DMS79 treated with DMSO at 0.1 percent for 48 hours (cell line): ENCODE measurements at places on chromosomes 4 and X.

- DNase-seq, result no peak
Measured at GRCh38 chrX:24526616-24527015, 61.5 kb downstream of the PDK3 start.

DNA sequence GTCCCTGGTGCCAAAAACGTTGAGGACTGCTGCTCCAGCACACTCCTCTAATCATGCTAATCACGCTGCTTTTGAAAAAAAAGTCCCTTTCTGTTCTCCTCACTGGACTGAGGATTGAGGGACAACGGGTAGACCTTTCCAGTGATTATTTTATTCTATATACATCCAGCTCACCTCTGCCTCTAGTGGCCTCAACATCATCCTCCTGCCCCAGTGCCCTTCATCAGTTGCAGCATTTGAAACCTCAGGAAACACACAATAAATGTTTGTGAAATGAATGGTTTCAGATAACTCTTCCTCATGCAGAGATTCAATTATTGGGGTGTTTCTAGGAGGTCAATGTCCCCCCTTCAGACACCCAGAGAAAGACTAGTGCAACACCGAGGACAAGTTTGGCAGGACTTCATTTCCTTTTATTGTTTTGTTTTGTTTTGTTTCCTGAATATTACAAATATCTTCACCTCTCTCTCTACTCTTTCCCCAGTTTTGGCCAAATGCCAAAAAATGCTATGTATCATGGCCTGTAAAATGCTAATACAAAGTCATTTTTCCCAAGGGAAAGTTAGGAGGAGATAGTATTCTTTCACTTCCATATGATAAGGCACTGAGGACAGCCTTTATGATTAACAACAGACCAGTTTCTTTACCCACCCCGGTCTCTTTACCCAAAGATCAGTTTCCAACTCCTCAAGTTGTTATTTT, 460.1 kb upstream of the SLIT2 start:
- DNase-seq, result no peak

DNA sequence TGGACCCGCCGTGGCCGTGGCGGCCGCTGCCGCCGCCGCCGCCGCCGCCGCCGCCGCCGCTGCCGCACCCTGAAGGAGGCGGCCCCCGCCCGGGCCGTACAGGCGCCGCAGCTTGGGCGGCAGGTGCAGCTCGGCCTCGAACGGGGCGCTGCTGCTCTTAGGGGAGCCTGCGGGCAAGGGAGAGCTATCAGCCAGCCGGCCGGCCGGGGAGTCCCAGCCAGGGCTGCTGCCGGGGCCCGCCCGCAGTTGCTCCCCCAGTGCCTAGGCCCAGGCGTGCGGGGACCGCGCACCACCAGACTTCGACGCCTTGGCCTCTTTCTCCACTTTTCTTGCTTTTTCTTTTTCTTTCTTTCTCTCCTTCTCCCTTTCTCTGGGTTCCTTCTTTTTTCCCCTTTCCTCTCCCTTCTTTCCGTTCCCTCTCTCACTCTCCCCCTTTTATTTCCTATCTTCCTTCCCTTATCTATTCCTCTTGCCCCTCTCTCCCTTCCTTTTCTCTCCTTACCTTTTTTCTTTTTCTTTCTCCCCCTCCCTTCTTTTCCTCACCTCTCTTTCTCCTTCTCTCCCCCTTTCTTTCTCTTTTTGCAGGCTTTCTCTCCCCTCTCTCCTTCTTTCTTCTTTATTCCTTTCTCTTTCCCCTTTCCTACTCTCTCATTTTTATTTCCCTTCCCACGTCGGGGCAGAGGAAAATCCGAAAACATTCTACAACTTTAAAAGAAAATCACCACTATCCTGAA, 2.0 kb downstream of the ARX start:
- DNase-seq, result no peak

- no peak for DNase-seq
Measured at GRCh38 chrX:41499984-41500383, 52.8 kb downstream of the NYX start.

DNA sequence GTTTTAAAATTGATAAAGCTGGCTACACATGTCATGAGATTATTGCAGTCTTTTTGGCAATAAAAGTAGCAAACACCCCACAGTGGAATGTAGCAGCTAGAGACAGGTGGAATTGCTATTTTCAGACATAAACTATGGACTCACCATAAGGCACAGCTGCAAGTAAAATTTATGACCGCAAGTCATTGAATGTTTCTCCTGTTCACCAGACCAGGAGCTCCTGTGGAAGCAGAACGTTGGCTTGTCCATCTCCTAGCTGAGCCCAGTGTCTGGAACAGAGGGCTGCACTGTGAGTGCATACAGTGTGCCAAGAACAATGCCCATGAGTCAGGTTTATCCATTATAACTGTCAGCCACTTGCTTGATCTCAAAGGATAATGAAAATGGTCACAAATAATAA, 538.2 kb downstream of the INPP4B start:
- no peak for DNase-seq
